ENCODE measurements at places on chromosomes 7 and 10. TPM values are rescaled to one million over a fixed set of nuclear protein-coding genes. Genes with fewer than 3 reads are reported as not detected.

- peaks cover 14% of the 10 kb centered on the region for H3K4me1 ChIP-seq
- H3K27ac ChIP-seq, result peak overlapping the region; percentile 12
- H3K4me3 ChIP-seq, result no peak overlapping the region
- peaks cover 23% of the 10 kb centered on the region for H3K36me3 ChIP-seq
- DNase-seq, result peak; percentile 51
- H3K27me3 ChIP-seq, result no peaks in the 10 kb centered on the region
These were observed 15.0 kb downstream of the HTRA1 start for GRCh38 chr10:122476333-122476695.

DNA sequence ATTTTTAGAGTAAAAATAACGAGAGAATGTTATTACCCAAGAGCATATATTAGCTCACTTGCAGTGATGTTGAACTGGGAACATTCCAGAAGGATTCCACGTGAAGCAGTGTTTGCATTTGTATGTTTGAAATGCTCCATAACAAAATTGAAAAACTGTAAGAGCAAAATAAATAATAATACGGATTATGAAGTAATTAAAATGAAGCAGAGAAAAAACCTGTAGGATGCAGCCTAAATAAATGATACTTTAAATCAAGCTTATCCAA, 203.3 kb downstream of the BAMBI start:
- no peaks in the 10 kb centered on the region for H3K4me1 ChIP-seq
- H3K27me3 ChIP-seq, result no peaks in the 10 kb centered on the region
- H3K27ac ChIP-seq, result no peak overlapping the region
- H3K36me3 ChIP-seq, result no peaks in the 10 kb centered on the region
- no peak overlapping the region for H3K4me3 ChIP-seq

DNA sequence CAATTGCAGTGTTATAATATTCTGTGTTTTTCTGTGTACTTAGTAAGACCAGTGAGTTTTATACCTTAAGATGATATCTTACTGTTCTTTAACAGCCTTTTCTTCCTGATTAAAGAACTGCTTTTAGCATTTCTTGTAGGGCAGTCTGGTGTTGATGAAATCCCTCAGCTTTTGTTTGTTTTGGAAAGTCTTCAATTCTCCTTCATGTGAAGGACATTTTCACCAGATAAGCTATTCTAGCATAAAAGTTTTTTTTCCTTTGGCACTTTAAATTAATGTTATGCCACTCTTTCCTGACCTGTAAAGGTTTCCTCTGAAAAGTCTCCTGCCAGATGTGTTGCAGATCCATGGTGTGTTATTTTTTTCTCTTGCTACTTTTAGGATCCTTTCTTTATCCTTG, 1059.8 kb downstream of the LRMDA start:
- peak overlapping the region; percentile 21 for H3K27ac ChIP-seq
- peaks cover 26% of the 10 kb centered on the region for H3K4me1 ChIP-seq
- no peaks in the 10 kb centered on the region for H3K36me3 ChIP-seq
- DNase-seq, result peak; percentile 57

DNA sequence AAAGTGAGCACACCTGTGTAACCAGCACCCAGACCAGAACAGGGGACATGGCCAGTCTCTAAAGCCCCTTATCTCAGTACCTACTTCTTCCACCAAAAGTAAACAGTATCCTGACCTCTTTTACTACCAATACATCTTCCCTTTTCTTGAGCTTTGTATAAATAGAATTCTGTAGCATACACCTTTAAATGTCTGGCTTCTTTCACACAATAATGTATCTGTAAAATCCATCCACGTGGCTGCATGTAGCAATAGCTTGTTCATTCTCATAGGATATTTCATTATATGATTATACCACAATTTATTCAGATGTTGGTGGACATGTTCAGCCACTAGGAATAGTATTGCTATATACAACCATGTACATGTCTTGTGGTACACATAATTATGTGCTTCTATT, 40.6 kb downstream of the BTBD16 start:
- H3K4me3 ChIP-seq, result no peak overlapping the region

DNA sequence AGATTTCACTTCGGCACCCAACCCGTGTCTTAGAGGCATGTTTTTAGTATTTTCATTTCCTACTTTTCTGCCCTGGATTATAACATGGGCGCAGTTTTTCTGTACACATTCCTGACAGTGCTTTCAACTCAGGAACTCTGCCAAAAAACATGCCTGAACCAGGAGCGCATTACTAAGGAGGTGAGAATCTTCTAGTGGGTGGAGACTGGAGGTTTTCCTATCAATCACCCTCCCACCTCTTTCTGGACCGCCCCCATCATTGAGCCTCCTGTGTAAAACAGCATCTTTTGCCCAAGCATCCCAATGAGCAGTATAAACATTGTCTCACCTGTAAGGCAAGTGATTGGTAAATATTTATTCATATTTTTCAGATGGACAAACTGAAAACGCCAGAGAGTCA, 53.2 kb downstream of the STK17A start:
- H3K36me3 ChIP-seq, result peaks cover 77% of the 10 kb centered on the region
- H3K27ac ChIP-seq, result peak overlapping the region; percentile 91
- H3K4me1 ChIP-seq, result peaks cover 38% of the 10 kb centered on the region

GRCh38 chr7:132592936-132593335, 16.7 kb upstream of the PLXNA4 start:
- peaks cover 75% of the 10 kb centered on the region for H3K27me3 ChIP-seq
- DNase-seq, result no peak
- no peak overlapping the region for H3K27ac ChIP-seq
- no peaks in the 10 kb centered on the region for H3K4me1 ChIP-seq

DNA sequence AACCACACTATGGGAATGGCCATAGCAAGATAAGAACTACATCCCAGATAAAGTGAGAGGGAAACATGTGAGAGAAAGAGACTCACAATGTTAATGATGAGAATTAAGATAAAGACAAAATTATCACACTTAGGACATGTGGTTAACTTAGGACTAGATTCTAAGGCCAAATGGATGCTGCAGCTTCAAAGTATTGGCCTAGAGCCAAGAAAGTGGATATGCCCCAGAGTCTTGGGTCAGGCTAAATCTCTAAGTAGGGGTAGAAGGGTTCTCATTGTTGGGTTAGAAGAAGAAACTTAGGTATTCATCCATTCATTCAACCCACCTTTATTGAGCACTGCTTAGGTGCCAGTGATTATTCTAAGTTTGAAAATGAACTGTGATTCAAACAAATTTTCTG, 818.0 kb downstream of the PHTF2 start:
- H3K4me3 ChIP-seq, result no peak overlapping the region
- peaks cover 11% of the 10 kb centered on the region for H3K27me3 ChIP-seq
- H3K27ac ChIP-seq, result no peak overlapping the region
- no peaks in the 10 kb centered on the region for H3K36me3 ChIP-seq
- no peak for DNase-seq

AKR1C4 gene
- total RNA-seq, result not detected
